Uterus (tissue), 4 donors: ENCODE measurements at places on chromosomes 5 and 9. TPM values are rescaled to one million over a fixed set of nuclear protein-coding genes. Genes with fewer than 3 reads are reported as not detected.

Gene TEK
- 30.2 TPM for total RNA-seq

Gene PROB1
- total RNA-seq: not detected

Gene IRX1
- total RNA-seq: not detected

Gene THBS4
- 40.4 TPM for total RNA-seq

Gene HSPB3
- not detected for total RNA-seq

Gene GRXCR2
- not detected for total RNA-seq

Gene BNIP1
- 23.9 TPM for total RNA-seq

GRCh38 chr9:82490019-82490499, 501.5 kb downstream of the SPATA31D1 start:
- no peak for DNase-seq

GRCh38 chr9:35085078-35085477, 5.3 kb upstream of the FANCG start:
- no peak for DNase-seq

DNA sequence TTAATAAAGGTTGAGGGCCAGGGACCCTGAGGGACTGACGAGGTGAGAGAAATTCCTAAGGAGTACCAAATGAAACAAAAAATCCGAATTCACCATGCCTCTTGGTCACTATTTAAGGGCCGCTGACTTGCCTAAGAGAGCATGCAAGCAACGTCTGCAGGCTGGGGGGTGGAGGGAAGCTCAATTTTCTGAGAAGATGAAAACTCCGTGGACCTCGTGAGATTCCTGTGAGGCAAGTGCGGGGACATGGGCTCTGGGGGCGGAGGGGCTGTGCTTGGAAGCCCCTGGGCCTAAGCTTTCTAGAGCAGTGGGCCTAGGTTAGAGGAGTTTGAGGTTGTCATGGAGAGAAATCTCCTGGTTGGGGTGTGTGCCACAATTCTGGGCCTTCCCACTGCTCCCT, 27.5 kb downstream of the NTRK2 start:
- no peak for DNase-seq

DNA sequence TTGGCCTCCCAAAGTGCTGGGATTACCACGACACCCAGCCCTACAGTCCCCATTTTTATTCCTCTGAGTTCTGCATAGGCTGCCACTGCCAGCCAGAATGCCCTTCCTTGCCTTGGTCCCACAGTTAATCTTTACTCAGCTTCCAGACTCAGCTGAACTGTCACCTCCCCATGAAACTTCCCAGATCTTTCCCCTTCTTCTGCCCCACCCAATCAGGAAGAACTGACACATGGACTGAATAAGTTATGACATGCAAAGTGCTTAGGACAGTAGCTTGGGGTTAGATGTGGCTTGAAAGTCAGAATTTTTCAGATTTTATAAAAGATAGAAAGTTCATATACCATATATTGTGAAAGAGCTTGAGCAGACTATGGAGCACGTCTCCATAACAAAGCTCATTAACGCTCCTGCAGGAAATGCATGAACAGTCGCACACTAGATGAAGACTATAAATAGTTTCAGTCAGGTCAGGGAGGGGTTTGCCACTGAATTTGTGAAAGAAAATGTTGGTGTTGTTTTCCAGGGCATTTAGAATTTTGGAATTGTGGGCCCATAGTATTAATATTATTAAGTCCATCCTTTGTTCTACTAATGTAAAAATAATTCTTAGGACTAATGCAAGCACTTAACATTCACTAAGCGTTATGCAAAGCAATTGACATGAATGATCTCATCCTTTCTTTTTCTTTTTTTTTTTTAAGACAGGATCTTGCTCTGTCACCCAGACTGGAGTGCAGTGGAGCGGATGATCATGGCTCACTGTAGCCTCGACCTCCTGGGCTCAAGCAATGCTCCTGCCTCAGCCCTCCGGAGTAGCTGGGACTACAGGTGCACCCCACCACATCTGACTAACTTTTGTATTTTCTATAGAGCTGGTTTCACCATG, 36.1 kb upstream of the DENND1A start:
- no peak for DNase-seq

GRCh38 chr5:37771731-37772130, 68.1 kb downstream of the GDNF start:
- DNase-seq: no peak

DNA sequence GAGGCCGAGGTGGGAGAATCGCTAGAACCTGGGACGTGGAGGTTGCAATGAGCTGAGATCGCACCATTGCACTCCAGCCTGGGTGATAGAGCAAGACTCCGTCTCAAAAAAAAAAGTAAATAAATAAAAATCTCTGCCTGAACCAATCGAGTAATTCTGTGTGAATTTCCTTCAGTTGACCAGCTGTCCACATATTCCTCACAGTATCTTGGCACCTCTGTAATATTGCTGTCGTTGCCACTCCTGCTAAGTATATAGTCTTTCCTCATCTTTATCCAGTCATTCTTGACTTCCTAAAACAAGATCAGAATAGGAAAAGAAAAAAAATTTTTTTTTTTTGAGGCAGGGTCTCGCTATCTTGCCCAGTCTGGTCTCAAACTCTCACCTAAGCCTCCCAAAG, 29.9 kb downstream of the KDM3B start:
- no peak for DNase-seq

DNA sequence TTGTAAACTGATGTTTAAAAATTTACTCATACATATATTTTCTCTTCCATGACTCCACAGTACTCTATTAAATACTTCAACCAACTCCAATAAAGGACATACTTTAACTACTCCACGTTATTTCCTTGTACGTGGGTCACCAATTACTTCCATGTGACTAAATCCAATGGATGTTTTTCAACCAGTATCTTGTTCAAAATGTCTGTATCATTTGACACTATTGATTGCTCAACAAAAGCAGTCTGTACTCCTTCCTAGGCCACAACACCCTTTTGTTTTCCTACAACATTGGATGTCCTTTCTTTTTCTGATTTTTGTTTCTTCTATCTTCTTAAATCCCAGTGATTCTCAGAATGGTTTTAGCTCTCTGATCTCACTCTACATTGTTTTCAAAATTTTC, 943.7 kb downstream of the EFNA5 start:
- no peak for DNase-seq

- DNase-seq: no peak
These were observed 143.6 kb downstream of the BOD1 start for GRCh38 chr5:173472784-173473278.

- no peak for DNase-seq
These were observed 199.3 kb downstream of the C9orf152 start for GRCh38 chr9:110008663-110009062.

DNA sequence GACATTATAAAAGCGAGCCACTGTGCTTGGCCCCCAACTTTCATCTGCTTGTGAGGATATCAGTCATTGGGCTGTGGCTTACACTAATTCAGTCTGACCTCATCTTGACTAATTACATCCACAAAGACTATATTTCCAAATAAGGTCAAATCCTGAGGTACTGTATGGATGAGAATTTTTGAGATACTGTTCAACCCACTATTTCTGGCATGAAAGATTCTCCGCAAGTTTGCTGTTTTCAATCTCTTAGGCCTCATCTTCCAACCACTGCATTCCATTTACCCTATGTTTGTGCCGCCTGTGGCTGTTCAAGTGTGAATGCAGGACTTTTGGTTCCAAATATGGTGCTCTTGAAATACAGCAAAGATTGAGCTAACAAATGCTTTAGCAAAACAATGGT, 400.9 kb upstream of the SGCD start:
- no peak for DNase-seq

GRCh38 chr5:116479776-116480675, 94.6 kb downstream of the SEMA6A start:
- DNase-seq: no peak

GRCh38 chr9:126116351-126117157, 210.1 kb upstream of the MVB12B start:
- no peak for DNase-seq

- DNase-seq: no peak
These were observed 150.1 kb upstream of the STK32A start for GRCh38 chr5:147084702-147085101.

DNA sequence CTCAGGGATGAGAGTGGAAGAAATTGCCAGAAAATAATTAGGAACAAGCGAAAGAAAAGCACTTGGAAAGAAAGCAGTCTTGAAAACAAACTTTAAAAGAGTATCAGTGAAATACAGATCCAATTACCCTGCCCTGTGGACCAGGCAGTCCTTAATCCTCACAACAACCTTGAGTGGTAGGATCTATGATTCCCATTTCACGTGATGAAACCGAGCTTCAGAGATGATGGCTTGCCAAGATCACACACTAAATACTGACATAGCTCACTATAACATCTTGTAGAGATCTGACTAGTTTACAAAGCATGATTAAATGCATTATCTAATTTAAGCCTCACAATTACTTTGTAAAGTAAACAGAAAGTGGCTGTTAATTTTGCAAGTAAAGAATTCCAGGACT, 55.5 kb upstream of the ABCA1 start:
- no peak for DNase-seq

DNA sequence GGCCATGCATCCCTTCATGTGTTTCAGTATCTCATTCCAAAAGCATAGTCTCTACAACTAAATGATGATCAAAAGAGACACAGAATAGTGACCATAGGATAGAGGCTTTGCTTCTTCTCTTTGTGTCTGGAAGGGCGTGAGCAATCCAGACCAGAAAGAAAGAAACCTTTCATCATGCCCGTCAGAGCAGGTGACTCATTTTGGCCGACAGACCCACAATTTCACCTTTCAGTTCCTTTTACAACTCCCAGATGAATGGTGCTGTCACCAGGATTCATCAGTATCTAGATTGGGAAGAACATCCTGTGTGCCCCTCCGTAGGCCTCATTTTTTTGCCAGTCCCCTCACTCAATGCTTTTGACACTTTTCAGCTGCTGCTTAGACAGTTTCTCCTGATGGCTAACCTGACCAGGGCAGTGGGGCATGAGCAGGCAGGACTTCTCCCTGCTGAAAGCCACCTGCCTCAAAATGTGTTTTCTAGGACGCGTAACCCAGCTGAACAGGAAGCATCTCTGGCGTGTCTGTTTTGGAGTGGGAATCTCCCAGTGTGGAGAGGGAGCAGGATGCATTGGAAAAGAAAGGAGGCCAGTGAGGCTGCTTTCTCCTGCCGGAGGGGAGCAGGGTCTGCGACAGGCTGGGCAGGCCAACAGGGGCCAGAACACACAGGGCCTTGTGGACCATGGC, 21.2 kb downstream of the ABLIM3 start:
- DNase-seq: no peak

DNA sequence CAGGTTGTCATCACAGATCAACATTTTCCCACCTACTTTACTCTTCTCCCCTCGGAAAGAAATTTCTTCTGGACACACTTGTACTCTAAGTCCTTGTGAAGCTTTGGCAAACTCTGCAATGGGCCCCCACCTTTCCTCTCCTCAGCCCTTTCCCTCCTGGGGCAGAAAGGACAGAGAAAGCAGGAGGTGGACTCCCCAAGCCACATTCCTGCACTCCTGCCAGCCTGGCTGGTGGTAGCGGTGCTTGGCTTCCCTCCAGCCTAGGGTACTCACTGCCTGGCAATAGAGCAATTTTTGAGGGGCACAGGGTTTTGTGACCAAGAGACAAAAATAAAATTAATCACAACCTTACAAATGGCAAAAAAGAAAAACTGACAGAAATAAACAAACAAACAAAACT, 451.4 kb downstream of the ZSWIM6 start:
- no peak for DNase-seq

- no peak for DNase-seq
These were observed 1114.9 kb upstream of the C9orf72 start for GRCh38 chr9:28688172-28688571.

DNA sequence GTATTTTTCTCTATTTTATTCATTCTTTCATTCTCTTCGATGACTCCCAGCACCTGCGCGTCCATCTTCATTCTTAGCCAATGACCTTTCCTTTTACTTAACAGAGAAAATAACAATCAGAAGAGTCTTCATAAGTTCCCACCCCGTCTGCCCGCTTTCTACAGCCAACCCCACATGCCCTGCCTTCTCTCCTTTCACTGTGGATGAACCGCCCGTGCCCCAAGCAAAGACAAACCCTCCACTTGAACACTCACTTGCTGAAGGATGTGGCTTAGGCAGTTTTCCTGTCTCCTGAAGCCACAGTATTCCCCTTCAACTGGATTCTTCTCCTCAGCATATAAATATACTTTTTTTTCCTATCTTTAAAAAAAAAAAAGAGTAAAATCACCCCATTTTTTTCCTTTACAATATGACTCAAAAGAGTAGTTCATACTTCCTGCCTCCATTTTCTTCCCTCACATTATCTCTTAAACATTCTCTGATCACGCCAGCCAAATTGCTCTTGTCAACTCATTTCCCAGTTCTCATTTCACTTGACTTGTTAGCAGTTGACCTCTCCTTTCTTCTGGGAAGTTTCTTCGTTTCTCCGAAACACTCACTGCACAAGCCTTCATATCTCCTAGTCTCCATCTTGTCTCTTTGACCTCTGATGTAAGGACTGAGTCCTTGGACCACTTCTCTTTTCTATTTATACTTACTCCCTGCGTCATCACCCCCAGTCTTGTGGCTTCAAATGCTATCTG, 11.1 kb downstream of the NIPSNAP3B start:
- no peak for DNase-seq

DNA sequence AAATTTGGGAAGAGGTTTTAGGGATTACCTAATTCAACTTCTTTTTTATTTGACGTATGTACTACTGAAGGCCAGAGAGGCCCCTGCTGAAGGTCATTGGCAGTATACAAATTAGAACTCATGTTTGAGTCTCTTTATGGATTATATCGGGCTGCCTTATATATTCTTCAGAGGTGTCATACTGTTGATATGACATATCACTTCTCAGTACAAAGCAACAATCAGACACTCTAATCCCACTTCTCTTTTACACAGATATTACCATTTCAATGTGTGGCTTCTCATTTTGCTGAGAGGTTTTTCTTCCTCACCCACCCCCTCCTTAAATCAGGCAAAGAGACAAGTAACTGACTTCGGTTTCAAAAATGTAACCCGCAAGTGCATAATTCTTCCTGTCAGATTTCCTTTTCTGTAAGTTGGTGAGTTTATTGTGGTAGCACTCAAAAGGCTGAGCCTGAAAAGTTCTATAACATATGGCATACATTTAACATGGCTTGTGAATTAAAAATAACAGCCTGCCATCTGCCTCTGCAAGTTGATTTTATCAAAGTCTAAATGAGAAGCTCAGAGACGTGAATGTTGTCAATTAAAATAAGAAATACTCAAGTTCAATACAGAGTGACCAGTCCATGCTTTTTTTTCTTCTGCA, 163.6 kb upstream of the RORB start:
- no peak for DNase-seq

GRCh38 chr9:137349471-137350033, 47.5 kb upstream of the NRARP start:
- no peak for DNase-seq

GRCh38 chr5:943918-944620, 51.4 kb downstream of the TRIP13 start:
- DNase-seq: no peak

- DNase-seq: no peak
These were observed 116.6 kb downstream of the SH3GL2 start for GRCh38 chr9:17695482-17695881.

GRCh38 chr5:53019320-53019719, 30.2 kb downstream of the ITGA2 start:
- DNase-seq: no peak

GRCh38 chr9:106403081-106403480, 459.9 kb upstream of the ZNF462 start:
- DNase-seq: no peak

- no peak for DNase-seq
These were observed 122.9 kb downstream of the MACROH2A1 start for GRCh38 chr5:135276151-135276550.

- no peak for DNase-seq
These were observed 365.1 kb upstream of the RIOK2 start for GRCh38 chr5:97547999-97548738.

GRCh38 chr5:93926831-93927620, 185.6 kb upstream of the POU5F2 start:
- no peak for DNase-seq
